ENCODE measurements at places on chromosomes 12 and 14. TPM values are rescaled to one million over a fixed set of nuclear protein-coding genes. Genes with fewer than 3 reads are reported as not detected.

The FZD10 gene
- total RNA-seq: not detected

The FKBP3 gene
- total RNA-seq: 121 TPM

The PIP4P1 gene
- total RNA-seq: 17.2 TPM

The GXYLT1 gene
- total RNA-seq: 4.8 TPM

The FAIM2 gene
- 20.5 TPM for total RNA-seq

The GAS2L3 gene
- total RNA-seq: 2.7 TPM

The PTPRO gene
- total RNA-seq: 1.3 TPM

The CRIP1 gene
- 82.0 TPM for total RNA-seq

The ZNF605 gene
- total RNA-seq: 13.1 TPM

The GNB3 gene
- 4.0 TPM for total RNA-seq

- peak; percentile 69 for DNase-seq
These were observed 363 bp upstream of the LMO3 start for GRCh38 chr12:16606201-16606849.

DNA sequence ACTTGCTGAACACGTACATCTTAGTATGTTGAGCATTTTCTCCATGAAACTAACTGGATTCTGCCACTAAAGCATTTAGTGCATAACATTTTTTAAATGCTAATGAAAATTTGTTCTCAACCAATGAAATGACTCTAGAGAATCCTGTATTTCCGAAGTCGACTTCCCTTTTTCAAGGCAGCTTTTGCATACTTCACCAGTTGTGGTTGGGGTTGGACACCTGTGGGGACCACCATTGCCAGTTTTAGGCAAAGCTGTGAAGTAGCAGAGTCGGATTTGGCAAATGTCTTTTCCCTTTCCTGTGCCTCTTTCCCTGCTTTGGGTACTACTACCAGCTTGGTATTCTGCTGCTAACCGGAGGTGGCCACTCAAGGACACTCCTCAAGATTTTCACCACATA lies 349.2 kb downstream of the BCAT1 start:
- no peak for DNase-seq

DNA sequence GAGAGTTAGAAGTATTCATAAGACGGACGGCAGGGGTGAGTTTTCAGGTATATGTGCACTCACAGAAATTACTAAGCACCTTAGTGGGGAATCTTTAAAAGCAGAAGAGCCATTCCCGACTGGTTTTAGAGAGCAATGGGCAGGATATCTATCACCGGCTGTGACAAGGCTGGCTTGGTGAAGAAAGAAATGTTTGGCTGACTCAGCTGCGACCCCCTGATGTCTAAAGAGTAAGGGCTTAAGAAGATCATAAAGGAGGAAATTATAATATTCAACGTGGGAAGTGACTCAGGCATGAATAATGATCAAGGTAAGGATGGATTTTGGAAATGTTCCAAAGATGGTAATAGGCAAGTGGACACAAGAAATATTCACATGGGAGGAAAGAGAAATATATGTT lies 407.6 kb downstream of the TMEM132D start:
- no peak for DNase-seq

DNA sequence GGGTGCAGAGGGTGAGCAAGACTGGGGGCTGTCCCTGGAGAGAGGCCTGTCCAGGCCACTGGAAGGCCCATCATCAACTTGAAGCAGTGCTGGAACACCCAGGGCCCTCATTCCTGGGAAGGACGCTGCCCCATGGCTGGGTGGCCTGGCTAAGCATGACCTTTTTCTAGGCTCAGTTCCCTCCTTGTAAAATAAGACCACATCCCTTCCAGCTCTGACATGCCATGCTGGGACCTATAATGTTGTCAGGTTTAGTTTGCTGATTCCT lies 62.8 kb downstream of the SYNE3 start:
- DNase-seq: no peak

DNA sequence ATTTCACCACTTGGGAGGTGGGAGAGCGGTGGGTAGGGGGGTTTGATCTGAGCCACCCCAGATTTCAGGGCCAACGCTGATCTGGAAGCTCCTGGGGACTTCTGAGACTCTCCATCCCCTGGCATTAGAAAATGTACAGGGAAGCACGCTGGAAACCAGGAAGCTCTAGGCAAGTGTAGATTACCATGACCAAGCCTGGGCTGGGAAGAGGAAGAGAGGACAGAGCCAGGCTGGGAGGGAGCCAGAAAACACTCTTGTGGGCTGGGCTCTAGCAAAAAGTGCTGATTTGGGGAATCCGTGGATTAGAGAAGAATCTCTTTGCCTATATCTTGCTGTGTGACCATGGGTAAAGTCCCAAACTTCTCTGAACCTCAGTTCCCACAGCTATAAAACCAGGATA lies 236.7 kb downstream of the BCL11B start:
- DNase-seq: peak; percentile 80

DNA sequence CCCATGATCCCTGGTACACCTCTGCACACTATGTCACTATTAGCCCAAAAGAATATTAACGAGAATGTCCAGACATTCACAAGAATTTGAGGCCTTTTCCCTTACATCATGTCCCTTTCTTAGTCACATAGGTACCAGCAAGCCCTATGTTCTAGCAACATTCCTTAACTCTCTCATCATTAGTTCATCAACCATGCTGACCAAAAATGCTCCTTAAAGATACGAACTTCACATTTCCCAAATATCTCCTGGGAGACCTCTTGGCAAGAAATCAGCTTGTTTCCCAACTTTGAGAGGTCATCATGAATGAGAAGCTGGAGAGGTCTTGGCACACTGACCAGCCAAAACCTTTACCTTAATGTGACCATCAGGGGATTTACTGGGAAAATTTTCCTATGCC lies 4.6 kb downstream of the SALL2 start:
- no peak for DNase-seq

- no peak for DNase-seq
These were observed 42.9 kb downstream of the HRK start for GRCh38 chr12:116838365-116838764.

GRCh38 chr14:73091044-73091443 lies 32.7 kb downstream of the RBM25 start:
- no peak for DNase-seq

- no peak for DNase-seq
These were observed 232.8 kb downstream of the TMTC2 start for GRCh38 chr12:82919388-82920054.

DNA sequence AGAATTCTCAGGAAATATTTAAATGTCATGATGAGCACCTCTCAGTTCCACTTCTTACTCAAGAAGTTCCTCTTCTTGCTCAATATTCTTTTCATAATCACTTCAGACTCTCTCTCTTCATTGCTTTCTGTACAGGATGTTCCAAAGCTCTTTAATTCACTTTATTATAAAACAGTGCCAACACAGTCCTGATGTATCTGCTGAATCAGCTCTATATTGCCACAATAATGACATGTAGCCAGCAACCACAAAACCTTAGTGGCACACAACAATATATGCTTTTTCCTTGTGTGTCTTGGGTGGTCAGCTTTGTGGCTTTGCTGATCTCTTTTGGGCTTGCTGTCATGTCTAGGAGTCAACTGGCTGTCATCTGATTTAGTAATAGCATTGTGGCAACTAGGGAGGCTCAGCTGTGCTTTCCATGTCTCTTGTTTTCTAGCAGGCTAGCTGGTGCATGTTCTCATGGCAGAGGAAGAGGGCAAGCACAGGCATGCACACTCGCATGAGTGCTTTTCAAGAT lies 52.8 kb upstream of the SLC2A13 start:
- DNase-seq: no peak

DNA sequence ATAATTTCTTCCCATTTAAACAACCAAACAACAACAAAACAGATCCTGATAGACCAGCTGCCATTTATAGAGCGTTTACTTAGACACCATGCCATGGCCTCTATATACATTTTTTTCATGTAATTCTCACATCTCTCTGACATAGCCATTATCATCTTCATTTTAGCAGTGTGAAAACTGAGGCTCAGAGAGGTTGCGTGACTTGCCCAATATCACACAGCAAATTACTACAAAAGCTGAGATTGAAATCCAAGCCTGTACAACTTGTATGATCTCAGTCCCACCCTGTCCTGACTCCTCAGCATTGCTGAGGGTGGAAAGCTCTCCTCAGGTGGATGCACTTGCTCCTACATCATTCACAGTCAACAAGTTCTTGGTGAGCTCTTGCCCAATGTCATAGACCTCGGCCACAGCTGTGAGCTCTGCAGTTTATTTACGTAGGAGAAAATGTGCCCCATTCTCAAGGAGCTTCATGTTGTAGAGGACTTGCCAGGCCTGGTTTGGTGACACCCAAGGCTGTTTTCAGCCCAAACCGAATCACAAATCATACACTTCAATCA lies 55.5 kb downstream of the CRACR2A start:
- no peak for DNase-seq

GRCh38 chr12:32155961-32156529 lies 49.4 kb downstream of the BICD1 start:
- no peak for DNase-seq

GRCh38 chr12:12877153-12877768 lies 14.1 kb upstream of the GPRC5A start:
- no peak for DNase-seq

DNA sequence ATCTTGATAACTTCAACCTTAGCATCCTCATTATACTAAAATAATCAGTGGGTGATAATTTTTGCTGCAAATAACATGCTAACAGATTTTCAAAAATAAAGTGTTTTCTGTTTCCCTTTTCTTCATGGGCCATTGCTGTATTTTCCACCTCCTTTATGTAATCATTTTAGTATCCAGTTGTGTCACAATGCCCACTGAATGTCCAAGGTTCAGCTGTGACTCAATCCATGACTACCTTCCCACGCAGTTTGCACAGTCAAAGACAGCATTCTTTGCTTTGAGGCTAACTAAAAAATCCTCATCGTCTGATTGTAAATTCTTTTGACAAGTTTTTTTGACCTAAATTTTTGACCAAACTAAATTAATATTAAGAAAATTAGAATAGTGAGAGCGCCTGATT lies 474.1 kb downstream of the FLRT2 start:
- no peak for DNase-seq

DNA sequence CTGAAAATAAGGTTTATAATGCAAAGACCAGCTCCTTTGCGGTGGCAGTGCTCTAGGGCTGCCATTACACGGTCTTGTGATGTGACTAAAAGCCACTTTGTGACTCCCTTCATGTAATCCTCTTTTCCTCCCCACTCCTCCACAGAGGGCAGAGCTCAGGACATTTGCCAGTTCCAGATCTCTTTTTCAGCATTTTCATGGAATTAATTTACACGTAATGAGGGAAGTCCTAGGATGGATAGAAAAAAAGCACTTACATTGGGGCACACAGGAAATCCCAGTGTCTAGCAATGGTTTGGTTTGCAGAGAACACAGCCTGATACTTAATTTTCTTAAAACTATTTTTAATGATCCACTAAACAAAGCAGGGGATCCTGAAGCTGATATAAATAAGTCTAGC lies 17.5 kb upstream of the ATF1 start:
- no peak for DNase-seq

DNA sequence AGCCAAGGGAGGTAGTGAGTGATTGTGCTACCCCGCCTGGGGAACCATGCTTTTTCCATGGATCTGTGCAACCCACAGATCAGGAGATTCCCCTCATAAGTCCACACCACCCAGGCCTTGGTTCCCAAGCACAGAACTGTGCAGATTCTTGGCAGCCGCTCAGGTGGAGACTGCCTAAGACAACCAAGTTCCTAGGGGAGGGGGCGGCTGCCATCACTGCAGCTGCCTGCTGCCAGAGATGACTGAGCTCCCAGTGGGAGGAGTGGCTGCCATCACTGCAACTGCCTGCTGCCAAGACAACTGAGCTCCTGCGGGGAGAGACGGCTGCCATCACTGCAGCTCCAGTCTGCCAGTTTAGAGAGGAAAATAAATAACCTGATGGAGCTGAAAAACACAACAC lies 138.3 kb upstream of the GARIN2 start:
- DNase-seq: no peak

DNA sequence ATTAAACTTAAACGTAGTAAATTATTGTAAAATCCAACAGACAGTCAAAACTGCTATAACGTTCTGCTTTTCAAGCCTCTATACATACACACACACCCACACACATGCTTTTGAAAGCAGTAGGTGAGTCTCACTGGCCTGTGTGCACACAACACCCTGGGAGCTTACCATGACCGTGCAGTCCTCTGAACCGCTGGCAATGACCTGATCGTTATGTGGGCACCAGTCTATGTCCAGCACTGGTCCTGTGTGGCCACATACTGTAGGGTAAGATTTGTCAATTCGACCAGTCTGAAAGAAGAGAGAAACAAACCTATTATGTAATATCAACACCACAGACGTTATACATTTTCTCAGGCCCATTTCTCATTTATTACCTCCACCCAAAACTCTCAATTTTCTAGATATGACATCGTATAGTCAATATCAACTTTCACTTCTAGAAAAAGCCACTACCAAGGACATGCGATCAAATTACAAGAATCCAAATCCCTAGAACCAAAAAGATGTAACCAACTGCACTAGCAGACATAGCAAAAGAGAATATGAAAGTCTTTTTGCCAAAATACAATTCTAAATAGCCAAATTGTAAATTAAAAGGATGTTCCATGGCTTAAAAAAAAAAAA lies 44.5 kb upstream of the SELPLG start:
- no peak for DNase-seq

GRCh38 chr14:62696929-62697328 lies 348.3 kb downstream of the KCNH5 start:
- DNase-seq: no peak

GRCh38 chr12:10341892-10342509 lies 34.3 kb downstream of the KLRD1 start:
- no peak for DNase-seq

DNA sequence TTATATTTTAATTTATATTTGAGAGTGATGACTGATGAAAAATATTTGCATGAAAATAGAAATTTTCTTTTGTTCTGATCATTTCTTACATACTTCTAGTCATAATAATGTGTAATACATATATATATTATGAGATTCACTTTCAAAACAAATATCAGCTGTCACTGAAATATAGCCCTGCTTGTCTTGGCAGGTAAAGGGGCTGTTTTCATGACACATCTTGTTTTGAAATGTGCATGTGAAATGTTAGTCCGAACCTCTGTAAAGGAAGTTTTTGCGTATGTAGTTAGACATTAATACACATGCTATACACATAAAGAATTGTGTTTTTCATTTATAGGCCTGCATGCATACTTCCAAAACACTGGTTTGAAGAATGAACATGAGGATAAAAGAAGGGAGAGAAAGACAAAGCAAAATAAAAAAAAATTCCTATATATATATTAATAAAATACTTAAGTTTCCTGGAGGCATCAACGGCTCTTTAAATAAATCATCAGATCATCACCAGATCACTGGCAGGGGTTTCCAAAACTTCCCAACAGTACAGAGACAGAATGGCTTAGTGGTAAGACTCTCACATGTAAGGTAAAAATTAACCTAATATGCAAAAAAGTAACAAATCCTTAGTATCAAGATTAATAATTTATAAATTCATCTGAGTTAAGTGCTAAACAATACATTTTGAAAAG lies 60.1 kb downstream of the SEL1L start:
- DNase-seq: no peak
